Memory B cell (primary cell): ENCODE measurements at places on chromosomes 6 and 20.

DNA sequence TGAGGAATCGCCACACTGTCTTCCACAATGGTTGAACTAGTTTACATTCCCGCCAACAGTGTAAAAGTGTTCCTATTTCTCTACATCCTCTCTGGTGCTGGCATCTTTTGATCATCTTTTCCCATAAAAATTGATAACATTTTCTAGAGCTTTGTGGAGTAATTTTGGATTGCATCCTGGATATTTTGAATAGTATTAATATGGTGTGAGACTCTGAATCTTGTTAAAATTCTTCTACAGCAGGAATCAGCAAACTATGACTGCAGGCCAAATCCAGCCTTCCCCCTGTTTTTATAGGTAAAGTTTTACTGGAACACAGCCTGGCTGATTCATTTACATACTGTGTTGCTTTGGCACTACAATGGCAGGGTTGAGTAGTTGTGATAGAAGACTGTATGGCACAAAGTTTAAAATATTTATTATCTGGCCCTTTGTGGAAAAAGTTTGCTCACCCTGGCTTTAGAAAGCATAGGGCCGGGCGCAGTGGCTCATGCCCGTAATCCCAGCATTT is 15.0 kb upstream of the RNF8 start:
- no peak for DNase-seq

- DNase-seq, result no peak
Observed at GRCh38 chr20:25227317-25227831, 20.5 kb upstream of the PYGB start.

DNA sequence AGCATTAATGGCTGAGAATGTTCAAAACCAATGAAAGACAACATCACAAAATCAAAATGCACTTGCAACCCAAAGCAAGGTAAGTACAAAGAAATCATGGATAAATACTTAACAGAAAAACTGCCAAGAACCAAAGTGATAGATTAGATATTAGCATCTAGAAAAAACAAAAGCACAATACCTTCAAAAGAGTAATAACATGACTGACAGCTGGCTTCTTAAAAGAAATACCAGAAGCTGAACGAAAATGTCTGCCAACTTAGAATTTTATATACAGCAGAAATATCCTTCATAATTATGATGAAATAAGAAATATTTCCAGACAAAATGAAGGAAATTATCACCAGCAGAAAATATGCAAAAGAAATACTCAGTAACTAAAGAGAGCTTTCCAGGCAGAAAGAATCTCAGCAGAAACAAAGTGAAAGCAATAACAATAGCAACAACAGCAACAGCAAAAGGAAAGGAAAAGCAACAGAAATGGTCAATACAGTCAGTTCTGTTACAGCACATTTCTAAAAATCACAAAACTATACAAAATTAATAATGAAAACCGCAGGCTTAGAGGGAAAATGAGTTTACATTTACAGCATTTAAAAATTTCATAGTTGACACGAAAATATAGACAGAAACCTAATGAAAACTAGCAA is 121.5 kb upstream of the MAN1A1 start:
- no peak for DNase-seq

- no peak for DNase-seq
Observed at GRCh38 chr6:28496099-28496779, 19.4 kb downstream of the GPX6 start.

DNA sequence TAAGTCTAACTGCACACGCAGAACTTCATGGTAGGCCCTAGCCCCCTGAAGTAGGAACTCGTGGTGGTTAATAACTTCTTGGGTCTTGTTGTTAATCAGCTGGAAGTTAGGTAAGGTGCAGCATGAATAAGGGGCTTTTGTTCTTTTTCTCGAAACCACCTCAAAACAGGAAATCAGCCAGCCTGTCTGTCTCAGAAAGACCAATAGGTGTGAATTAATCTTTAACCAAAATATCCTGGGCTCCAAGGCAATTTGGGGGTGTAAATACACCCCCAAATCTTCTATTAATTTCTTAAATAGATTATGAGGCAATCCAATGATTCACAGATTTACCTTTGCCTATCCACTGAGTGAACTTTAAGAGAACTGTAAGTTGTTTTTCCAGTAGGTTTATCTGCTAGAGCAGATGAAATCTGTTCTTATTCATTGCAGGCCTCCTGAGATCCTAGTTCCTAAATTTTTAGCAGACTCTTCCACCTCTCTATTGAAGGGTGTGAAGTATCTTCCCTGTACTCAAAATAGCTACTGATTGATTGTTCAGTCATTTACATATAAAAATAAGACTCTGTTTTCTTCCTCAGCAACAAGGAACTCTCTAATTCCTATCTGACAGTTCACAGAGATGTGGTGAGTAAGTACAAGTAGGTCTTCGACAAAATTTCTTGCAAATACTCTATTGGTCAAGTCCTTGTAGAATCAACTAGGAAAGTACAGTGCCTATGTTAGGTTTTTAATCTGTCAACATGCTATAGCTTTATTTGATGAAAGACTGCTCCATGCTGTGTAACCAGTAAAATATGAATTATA is 427.1 kb upstream of the NOX3 start:
- no peak for DNase-seq

DNA sequence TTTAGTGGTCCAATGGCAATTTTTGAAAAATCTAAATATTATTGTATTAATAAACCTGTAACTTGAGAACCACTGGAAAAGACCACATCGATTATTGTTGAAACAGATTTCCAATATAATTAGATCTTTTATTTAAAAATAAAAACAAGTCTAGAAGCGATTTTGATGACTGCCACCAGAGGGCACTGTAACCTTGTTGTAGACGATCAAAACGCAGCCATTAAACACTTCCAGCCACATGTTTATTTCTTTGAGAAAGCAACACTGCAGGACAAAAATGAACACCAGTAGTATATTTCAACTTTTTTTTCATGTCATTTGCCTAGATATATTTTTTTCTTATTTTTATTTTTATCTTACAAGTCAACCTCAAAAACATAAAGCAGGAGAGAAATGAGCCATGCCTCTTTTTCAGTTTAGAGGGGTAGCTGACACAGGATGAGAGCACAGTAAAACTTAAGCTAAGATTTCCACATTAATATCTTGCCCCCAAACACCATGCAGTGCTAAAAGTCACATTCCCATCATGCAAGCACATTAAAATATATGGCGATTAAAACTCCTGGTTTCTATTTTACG is 115.4 kb downstream of the OPRM1 start:
- peak; percentile 34 for DNase-seq

DNA sequence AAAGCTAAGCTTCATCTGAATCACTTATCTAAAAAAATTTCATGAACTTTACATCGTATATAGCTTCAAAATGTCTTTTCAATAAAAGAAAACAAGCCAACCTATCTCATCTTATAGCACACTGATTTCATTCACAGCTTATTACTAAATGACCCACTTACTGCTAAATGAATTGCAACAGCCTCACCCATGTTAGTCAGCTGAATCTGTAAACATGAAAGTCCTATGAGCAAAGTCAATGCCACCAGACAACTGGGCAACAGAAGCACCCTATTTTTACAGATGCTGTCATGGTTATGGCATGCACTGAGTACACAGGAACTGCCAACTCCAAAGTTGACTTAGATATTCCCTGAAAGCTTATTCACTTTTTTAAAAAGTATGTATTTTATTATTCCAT is 41.2 kb upstream of the DST start:
- no peak for DNase-seq

DNA sequence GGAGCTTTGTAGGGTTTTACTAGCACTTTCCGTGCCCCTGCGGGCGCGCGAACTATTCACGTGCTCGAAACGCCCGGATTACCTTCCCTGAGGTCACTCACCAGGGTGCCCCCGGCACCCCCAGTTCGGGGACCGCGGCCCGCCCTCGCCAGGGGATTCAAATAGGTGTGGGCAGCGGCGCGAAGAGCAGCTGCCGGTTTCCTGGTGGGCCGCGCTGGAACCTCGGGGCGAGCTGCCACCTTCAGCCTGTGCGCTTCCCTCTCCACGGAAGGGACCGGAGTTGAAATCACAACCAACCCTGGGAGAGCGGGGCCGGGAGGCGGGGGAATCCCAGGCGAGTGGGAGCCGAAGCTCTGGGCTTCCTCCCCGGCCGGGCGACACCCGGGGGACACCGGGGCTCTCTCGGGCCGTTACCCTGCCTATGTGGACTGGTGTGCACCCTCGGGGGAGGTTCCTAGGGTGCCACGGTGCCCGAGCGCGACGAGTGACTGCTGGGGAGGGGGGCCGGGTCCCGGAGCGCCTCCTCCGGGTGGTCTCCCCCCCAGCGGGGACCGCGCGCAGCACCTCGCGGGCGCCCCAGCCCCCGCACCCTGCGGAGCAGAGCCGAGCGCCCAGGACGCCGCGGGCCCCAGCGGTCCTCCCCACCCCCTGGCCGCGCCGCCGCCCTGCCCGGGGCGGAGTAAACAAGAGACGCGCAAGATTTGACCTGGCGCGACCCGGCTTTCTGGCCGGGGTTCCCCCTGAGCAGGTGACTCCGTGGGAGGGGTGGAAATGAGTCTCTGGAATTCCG is 2.1 kb upstream of the HIVEP2 start:
- peak; percentile 87 for DNase-seq

DNA sequence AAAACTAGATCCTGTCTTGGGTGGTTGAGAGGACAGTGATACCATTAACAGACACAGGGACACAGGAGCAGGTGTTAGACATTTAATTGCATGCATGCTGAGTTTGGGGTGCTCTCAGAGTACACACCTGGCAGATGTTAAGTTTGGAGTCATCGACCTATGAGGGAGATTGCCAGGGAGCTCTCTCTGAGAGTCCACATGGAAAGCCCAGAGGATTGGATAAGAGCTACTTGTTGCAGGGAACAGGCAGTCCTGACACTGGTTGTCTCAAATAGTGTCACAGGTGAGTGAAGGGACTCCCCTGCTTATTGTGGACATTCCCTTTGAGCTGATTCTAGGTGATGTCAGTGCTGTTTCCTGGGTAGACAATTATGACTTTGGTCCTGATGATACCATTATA is 3.1 kb downstream of the ATRN start:
- no peak for DNase-seq

- no peak for DNase-seq
Observed at GRCh38 chr6:52570291-52570700, 6.6 kb downstream of the TRAM2 start.

GRCh38 chr6:133805876-133806275 is 83.0 kb upstream of the TCF21 start:
- no peak for DNase-seq

GRCh38 chr6:37480951-37481534 is 18.6 kb downstream of the CCDC167 start:
- no peak for DNase-seq

DNA sequence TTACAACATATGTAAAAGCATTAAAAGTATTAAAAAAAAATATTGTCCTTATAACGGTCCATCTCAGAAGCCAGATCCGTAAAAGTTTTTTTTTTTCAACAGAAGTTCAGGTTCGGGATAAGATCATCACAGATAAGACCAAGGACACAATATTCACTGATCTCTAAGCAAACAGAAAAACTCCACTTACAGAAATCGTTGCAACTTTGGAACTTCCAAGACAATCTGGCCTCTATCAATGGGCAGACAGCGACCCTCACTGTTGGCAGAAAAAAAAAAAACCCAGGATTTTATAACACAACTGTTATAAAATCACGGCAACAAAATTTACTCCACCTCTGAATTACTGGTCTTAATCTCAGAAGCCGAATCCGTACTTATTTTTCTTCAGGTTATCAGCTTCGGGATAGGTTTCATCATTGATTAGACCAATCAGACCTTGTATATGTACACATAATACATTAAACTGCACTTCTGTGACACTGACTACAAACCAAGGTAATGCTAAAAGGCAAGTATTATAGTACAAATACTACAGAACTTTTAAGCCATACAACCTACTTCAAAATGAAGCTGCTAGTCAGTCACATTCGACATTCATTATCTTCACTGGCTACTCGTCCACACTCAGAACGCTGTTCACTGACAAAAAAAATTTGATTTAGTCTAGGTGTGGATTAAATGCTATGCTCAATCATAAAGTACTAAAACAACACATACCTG is 34.7 kb upstream of the SYNCRIP start:
- no peak for DNase-seq

DNA sequence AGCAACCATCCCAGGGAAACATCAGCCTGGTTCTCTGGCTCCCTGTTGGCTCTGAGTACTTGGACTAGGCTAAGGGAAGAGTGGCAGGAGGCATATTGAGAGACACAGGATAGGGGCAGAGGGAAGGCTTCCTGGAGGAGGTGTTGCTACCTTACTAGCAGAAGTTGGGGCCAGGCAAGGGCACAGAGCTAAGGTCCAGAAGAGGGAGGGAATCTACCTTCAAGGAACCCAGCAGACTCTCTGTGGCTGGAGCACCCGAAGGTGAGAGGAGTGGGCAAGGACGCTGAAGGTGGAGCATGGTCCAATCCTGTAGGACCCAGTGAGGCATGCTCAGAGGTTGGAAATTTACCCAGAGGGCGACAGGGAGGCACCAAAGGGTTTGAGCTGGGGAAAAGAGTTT is 191.9 kb downstream of the TFAP2C start:
- DNase-seq, result no peak

- no peak for DNase-seq
Observed at GRCh38 chr6:122956376-122956775, 39.7 kb upstream of the CLVS2 start.

- DNase-seq, result no peak
Observed at GRCh38 chr20:62921119-62921687, 5.1 kb downstream of the DIDO1 start.

- DNase-seq, result no peak
Observed at GRCh38 chr6:114085211-114085610, 114.3 kb upstream of the HDAC2 start.

DNA sequence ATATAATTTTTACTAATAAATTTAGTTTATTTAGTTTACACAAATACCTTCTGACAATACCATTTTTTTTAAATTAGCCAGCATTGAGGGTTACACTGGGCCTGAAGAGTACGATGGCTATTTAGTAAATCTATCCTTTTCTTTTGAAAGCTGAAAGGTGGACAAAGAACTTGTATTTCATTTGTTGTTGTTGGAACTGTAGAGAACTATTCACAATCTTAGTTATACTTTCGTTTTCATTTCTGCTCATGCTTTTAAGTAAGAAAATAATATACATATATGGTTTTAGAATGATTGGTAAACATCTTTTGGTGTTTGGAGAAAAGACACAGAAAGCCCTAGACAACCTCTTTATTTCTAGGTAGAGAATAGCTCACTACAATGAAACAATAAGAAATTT is 165.3 kb upstream of the FAM83B start:
- DNase-seq, result no peak

GRCh38 chr6:13990796-13991195 is 66.0 kb downstream of the RNF182 start:
- no peak for DNase-seq

GRCh38 chr6:28337121-28337520 is 1.2 kb upstream of the ZSCAN31 start:
- no peak for DNase-seq

- DNase-seq, result no peak
Observed at GRCh38 chr6:109963598-109964170, 14.4 kb upstream of the GPR6 start.

DNA sequence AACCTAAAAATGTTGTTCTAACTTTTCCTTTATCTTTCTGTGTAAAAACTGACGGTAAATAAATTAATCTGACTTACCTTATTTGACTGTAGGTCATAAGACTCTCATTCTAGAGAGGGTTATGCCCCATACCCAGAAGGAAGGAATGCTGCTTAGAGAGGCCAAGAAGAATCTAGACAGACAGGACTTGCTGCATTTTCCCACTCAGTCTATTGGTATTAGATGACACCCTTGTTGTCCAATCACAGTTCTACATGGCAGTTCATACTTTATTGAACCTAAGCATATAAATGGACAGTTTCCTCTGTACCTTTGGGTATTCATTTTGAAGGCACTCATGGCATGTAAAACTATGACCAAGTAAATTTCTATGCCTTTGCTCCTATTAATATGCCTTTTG is 359.6 kb upstream of the ID4 start:
- no peak for DNase-seq

- DNase-seq, result no peak
Observed at GRCh38 chr6:11586117-11586516, 48.6 kb downstream of the TMEM170B start.
